ENCODE measurements at places on chromosomes 4 and X.

DNA sequence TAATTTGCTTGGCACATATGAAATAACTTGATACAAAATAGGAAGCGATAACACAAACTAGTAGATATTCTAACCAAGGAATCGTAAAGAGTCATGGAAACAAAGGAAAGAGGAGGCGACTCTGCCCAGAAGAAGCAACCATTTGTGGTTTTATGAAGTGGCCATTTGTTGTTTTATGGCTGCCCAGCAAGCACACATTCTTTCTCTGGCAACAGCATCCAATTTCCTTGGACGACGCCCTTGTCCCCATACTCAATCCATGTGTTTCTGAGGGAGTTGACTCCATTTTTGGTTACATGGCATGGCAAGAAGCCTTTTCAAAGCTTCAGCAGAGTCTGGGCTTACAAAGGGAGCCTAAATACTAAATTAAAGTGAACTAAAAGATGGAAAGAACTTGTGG lies 295.1 kb downstream of the INPP4B start:
- no peak for DNase-seq

GRCh38 chrX:15072880-15073279 lies 197.0 kb downstream of the ASB9 start:
- no peak for DNase-seq

DNA sequence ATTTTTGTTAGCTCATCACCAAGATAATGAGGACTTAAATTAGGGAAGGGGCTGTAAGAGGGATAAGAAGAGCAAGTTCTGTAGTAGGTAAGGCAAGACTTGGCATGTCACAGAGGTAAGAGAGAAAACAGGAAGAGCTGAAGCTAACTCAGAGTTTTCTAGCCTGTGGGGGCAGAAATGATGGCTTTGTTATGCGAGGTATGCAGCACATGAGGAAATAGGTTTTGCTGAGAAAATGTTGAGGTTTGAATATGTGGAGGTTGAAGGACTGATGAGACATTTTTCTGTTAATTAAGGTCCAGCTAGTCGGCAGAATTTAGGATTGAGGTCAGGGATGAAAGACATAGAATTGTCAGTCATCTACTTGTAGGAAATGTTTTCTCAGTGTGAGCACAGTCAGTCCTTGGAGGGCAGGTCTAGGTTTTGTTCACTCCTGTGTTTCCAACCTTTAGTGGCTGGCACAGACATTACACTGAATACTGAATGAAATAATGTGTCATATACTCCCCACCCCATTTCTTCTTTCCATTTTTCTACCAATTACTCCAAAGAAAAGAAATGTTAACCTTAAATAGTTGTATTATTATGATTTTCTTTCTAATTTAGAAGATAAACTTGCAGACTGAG lies 154.0 kb upstream of the AADAT start:
- DNase-seq: no peak

DNA sequence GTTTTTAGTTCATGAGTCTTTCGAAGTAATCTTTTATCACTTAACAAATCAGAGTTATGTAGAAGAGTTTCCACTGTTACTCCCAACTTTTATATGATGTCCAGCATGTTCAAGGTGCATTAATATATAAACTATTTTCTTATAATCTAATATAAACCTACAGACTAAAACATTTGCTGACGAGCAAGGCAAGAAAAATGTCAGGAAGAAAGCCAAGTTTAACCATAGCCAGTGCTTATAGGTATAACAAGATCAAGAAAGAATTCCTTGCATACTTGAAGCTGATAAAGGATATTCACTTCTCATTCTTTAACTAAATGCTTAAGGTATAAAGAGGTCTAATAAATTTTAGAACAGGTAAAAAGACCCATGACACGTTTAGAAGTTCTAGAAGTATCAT lies 167.7 kb downstream of the NPNT start:
- no peak for DNase-seq

- DNase-seq: no peak
These were observed 16.4 kb upstream of the NKRF start for GRCh38 chrX:119622356-119623232.

DNA sequence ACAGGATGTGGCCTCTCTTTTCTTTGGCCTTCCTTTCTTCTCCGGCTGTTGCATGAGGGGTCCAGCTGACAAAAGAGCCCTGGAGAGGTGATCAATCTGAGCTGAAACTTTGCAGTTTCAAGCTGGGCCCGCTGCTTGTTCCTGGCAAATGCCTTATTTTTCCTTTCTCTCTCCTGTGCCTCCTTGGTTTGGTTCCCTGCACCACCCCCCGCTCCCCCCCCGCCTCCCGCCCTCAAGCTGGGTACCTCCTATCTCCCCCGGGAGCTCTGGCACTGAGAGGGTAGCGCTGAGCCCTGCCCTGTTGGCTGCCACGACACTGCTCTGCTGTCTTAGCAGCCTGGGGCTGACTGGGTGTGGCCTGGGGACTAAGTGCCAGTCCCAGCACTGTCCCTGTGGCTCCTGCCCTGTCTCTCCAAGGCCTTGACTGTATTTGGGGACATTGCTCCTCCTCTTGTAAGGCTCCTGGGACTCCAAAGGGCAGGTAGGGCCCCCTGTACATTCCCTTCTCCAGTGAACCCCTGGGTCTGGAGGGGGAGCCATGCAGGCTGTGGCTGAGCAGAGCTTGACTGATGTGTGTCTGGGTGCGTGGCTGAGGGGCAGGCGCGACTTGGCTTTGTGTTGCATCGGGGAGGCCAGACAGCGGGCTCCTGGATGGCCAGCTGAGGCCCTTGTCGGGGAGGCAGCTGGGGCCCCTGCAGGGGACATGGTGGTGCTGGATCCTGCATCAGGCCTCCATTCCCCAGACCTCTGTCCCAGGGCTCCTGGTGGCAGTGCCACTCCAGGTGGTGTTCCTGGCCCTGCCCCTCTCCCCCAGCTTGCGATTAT lies 1.1 kb downstream of the PLXNA3 start:
- no peak for DNase-seq

DNA sequence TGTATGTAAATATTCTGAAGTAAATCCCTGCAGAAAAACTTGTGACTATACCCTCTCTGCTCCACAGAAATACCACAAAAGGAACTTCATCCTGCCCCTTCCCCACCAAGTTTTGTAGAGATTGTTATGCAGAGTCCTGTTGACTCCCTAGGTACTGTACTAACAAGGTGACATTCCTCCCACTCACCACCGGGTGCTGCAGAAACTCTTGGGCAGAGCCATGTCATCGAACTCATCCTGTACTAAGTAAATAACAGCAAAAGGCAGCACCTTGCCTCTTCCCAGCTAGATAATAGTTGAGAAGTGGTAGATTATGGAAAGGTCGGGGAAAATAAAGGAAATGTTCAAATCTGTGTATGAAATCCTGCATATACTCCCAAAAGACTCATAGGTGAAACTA lies 233.3 kb downstream of the STPG2 start:
- no peak for DNase-seq

- no peak for DNase-seq
These were observed 156.6 kb downstream of the GATB start for GRCh38 chr4:151604238-151604637.

DNA sequence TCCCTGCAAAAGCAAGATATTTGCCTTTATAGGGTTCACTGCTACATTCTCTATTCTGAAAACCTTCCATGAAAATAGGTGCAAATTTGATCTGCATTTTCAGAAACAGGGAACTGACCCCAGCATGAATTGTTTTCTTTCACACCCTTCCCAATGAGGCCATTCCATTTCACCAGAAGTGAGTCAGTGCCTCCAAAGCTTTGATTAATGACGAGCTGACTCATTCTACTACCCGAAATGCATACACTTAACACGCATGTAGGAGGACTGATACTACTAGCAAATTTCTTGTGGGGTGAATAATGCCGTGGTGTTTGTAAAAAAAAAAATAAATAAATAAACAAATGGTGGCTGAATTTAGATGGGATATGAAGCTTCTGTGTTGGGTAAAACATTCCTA lies 146.9 kb upstream of the FGF13 start:
- no peak for DNase-seq

- DNase-seq: no peak
These were observed 12.9 kb downstream of the DIPK2B start for GRCh38 chrX:45187731-45188130.

DNA sequence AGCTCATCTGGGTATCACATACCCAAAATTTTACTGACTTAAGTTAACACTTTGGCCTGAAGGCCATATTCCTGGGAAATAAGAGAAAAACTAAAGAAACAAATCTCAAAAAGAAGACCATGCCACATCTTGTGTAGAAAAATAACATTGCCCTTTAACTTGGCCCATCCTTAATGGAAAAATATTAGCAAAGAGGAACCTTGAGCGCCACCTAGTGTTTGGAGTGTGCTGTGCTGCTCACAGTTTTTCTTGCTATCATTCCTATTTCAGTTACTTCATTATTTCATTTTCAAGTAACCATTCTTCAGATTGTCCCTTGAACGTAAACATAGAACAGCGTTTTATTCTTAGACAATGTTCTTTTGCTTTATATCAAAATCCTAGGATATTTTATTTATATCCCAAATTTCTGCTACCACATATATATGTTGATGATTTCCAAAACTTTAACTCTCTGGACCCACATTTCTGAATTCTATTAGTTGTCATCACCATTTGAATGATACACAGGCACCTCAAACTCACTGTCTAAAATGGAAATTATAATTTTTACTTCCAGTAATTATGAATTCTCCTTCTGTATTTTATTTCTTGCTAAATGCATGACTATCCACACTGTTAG lies 999.0 kb upstream of the ADGRL3 start:
- DNase-seq: no peak

GRCh38 chr4:39664828-39665731 lies 26.4 kb upstream of the SMIM14 start:
- DNase-seq: no peak

- DNase-seq: no peak
These were observed 10.0 kb upstream of the ELF4 start for GRCh38 chrX:130120321-130120731.

- no peak for DNase-seq
These were observed 12.4 kb upstream of the CXXC4 start for GRCh38 chr4:104507112-104507511.

GRCh38 chr4:60500810-60501209 lies 699.3 kb upstream of the ADGRL3 start:
- DNase-seq: no peak

- DNase-seq: no peak
These were observed 1.5 kb downstream of the FRMPD3 start for GRCh38 chrX:107450823-107451509.

- DNase-seq: no peak
These were observed 82.5 kb downstream of the TIGD2 start for GRCh38 chr4:89193843-89194242.

GRCh38 chr4:130124066-130124465 lies 1028.1 kb downstream of the C4orf33 start:
- DNase-seq: no peak

Data from stimulated activated CD8-positive, alpha-beta memory T cell treated with anti-CD3 and anti-CD28 coated beads, Interleukin-15, amount 100 ng/mL, for 4 hours (primary cell).